ENCODE measurements at places on chromosomes 1 and 21.

GRCh38 chr1:41919764-41920397 is 1.2 kb upstream of the HIVEP3 start:
- peak; percentile 90 for DNase-seq

DNA sequence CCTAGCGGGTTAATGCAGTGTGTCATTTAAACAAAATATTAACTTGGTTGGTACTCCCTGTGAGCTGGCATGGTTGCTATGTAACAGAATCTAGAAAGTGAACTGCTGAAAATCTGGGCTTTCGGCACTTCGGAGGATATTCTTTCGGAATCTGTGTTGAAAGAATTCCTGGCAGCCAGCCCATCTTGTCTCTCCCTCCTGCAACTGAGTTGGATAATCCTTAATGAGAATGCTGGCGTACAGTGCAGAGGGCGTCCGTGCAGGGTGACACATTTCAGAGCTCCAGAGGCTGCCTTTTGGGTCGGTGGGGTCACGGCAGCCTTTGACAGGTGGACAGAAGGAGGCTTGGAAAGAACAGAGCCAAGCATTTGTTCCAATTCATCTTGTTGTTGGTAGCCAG is 3.7 kb downstream of the KAZN start:
- DNase-seq = no peak

DNA sequence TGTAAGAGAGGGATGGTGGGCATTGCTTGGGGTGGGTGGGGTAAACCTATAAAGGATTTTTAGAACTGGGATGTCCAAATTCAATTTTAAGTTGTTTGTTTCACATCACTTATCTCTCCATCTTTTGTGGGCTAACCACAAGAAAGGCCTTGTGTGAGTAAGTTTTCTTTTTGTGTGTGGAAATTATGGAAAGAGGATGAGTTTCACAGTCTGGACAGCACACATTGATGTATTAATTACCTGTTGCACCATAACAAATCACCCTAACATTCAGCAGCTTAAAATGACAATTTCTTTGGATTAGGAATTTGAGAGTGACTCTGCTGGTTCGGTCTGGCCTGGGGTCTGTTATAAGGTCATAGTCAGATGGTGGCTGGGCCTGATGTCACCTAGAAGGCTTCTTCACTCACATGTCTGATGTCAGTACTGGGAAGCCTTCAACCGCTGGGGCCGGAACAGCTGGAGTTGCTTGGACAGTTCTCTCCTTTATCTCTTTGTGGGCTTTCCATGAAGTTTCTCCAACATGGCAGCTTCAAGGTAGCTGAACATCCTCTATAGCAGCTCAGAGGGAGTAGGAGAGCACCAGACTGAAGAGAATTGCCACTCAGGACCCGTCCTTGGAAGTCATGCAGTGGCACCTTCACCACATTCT is 2.0 kb upstream of the COL9A2 start:
- no peak for DNase-seq

DNA sequence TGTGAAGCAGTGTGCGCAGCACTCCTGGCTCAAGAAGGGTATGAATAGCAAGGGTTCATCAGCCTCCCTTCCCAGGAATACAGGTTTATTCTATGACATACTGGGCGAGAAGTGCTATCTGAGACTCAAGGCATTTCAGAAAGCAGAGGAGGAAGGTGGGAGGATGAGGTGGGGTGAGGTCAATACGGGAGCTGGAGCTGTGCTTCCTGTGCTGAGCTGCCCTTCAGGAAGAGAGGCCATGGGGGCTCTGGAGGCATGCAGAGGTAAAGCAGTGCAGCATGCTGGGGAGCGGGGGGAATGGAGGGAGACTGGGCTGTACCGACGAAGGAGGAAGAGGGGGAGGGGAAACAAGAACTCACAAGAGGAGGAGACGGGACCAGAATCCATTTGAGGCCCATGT is 717.6 kb downstream of the PTPRU start:
- no peak for DNase-seq

GRCh38 chr21:46397993-46398392 is 60.7 kb upstream of the DIP2A start:
- DNase-seq = no peak

DNA sequence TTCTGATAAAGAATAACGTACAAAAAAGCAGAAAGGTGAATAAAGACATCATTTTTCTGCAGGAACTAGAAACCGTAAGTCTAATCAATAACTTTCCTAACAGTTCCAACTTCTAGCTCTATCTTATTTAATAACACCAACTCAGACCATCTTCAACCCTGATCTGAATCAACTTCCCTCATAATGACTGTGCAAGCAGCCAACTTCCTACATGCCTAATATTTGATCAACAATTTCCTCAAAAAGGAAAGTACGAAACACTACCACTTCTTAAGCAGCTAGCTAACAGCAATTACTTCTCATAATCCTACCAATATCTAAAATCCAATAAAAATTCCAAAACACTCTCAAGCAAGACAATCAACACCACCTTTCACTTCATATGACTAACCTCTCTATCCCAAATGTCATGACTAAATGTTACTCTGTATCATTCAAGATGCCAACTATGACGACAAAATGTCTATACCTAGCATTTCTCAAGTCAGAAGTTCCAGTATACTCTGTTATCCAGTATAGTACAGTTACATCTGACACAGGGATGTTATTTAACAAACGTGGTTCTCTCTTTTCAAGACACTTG is 1.7 kb downstream of the COP1 start:
- DNase-seq = no peak

- DNase-seq = no peak
These were observed 171.8 kb downstream of the ACTL8 start for GRCh38 chr1:17926906-17927305.

- DNase-seq = no peak
These were observed 81.0 kb upstream of the AKT3 start for GRCh38 chr1:243930822-243931671.

DNA sequence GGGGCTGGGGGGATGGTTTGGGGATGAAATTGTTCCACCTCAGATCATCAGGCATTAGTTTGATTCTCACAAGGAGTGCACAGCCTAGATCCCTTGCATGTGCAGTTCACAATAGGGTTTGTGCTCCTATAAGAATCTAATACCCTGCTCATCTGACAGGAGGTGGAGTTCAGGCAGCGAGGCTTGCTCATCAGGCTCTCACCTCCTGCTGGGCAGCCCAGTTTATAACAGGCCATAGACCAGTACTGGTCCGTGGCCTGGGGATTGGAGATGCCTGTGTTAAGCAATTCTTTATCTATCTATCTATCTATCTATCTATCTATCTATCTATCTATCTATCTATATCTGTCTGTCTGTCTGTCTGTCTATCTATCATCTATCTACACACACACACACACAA is 525.3 kb upstream of the DAB1 start:
- no peak for DNase-seq

DNA sequence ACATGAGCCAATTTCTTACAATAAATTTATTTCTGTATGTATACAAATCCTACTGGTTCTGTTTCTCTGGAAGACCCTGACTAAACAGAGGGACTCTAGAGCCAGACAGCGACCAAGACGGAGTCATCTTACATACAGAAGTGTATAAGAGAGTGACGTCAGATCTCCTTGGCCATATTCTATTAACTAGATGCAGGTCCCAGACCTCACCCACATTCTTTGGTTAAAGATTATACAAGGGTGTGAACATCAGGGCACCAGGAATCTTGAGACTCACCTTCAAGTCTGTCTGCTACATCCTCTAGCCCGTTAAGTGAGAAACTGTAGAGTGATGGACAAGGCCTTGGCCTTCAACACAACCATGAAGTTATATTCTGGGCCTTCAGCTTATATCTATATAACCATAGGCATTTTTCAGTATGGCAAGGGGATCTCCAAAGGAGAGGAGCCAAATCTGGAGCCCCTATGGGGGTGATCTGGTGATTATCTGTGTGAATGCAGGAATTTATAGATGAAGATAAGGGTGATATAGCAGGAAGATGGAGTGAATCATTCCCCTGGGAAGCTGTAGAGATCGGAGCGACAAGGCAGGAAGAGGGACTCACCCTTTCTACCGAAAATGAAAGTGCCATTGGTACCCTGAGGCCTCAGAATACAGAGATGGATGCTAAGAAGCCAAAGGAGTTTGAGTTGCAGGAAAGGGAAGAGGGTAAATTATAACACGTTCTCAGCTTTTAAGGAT is 83.9 kb downstream of the ADAMTS1 start:
- DNase-seq = no peak

- DNase-seq = no peak
These were observed 413.9 kb downstream of the DUSP10 start for GRCh38 chr1:221327954-221328353.

DNA sequence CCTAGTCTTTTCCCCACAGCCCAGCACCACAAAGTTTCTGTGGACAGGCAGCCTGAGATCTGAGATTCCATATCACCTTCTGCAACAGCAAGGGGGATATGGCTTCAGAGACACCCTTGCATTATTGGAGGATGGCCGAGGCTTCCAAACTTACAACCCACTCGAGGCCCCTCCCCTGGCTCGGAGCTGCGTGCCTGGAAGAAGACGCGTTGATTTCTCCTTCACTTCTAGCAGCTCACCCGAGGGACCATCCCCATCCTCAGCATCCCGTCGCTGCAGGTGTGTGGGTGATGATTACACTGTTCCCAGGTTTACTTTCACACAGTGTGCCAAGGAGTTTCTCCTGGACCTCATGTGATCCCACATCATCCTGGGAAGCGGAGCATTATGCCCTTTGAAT is 277.9 kb downstream of the MATN1 start:
- DNase-seq = no peak

- DNase-seq = no peak
These were observed 41.8 kb upstream of the CSF3R start for GRCh38 chr1:36524359-36525062.

DNA sequence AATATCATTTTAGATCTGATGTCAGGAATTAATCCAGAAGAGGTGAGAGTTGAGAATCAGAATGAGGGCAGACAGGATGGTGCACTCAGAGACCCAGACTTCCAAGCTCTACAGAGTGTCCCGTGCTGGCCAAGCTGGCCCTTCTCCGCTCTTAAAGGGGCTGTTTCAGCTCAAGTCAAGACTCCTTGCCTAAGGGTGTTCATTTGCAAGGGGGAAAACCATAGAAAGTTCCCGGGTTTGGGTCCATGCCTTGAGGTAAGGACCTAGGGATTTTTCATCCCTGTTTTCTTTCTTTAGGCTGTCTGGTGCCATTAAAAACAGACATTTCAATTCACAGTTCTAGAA is 47.5 kb downstream of the EDN2 start:
- DNase-seq = no peak

GRCh38 chr1:204130981-204131892 is 20.6 kb downstream of the ETNK2 start:
- no peak for DNase-seq

DNA sequence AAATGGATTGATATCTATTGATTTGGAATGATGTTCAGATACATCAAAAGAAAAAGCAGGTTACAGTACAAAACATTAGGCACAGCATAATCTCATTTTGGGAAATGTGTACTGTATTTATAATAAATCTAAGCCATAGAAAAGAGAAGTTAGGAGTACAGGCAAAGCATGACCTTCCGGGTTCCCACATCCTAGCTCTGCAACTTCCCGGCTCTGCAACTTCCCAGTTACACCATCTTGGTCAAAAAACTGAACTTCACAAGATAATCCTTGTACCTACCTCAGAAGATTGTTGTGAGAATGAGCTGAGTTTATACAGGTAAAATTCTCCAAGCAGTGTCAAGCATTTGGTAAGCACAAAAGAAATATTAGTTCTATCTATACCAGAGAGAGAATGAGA is 21.7 kb upstream of the SLC44A3 start:
- DNase-seq = no peak

Measured in activated CD8-positive, alpha-beta T cell treated with anti-CD3 and anti-CD28 coated beads for 36 hours (primary cell).